ENCODE measurements at places on chromosomes 7 and 10.

DNA sequence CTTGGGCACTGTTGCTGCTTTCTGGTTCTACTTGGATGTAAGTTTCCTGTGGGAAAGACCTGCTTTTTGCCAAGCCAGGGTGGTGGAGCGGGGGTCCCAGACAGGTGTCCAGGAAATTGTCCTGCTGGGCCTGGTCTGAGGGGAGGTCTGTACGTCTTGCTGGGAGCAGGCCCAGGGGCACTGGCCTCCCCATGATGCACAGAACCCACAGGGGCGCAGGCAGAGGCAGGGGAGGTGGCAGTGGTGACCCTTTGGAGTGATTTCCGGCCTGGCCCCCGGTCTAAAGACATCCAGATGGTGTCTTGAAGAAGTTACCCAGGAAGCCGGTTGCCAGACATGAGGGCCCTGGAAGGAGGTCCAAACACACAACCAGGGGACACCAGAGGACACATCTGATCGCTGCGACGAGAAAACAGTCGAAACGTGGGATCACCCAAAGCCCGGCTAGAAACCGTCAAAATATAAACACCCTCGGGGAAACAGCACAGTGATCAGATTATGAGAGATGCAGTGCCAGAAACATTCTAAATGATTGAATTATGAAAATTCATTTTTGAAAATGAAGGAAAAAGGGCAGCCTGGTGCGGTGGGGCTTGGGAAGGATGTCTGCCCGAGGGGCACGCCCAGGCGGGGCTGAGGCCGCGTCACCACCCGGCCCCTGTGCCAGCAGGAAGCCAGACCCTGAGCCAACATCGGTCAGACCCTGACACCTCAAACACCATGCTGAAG, 59.6 kb downstream of the TMEM270 start:
- DNase-seq: no peak

- DNase-seq: no peak
These were observed 325.8 kb upstream of the ZMIZ1 start for GRCh38 chr10:78742730-78743615.

DNA sequence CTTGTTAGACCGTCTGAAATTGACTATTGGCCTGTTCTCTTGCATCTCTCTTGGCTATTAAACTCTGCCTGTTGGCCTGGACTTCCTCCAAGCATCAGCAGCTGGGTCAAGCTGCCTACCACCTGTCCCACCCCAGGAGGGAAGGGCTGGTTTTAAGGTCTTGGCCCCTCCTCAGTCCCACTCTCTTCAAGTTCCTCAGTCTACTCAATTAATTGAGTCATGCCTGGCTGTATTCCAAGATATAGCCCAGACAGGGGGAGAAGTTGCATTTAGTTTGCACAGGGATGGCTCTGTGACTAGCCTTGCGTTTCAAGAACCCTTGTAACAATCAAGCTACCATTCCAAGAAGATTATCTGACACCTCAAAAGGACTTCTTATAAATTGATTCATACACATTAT, 113.8 kb upstream of the GLI3 start:
- no peak for DNase-seq

DNA sequence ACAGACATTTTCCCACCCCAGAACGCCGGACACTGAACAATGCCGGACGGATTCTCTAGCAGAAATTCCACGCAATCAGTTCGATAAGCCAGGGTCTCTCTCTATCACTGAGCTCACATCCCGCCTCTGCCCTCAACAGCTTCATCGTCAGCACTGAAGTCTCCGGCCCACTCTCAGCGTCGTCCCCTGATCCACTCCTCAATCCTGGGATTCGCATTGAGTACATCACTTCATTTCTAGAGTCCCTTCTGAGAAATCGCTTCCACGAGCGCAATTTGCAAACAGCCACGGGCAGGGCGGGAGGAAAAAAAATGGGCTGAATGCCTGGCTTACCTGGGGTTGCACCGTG, 365 bp downstream of the YME1L1 start:
- DNase-seq: no peak

- DNase-seq: no peak
These were observed 11.3 kb downstream of the SPAM1 start for GRCh38 chr7:123936388-123936787.

- DNase-seq: no peak
These were observed 69.0 kb downstream of the TNRC18 start for GRCh38 chr7:5354460-5355232.

DNA sequence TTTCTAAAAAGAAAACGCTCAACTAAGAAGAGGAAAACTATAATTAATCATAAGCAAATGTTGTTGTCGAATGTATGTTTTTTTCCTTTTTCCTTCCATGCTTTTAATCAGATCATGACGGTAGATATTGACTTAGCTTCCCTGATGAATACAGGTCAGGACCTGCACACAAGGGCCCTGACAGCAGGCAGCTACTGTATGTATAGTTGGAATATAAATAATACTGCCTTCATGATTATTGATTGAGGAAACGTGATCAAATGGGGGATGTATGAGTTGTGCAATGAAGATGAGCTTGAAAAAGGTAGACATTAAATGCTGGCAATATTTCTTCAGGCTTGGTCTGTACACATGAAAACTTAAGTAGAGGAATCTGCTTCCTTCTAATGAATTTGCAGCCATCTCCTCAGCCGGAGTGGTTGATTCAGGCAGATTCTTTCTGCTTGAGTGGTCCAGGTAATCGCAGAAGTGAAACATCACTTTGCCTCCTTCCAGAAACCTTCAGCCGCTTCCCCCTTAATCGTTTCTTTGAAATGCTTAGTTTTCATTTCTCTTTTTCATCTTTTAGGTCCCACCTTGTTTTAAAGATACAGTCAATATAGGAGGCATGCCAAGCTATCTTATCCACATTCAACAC, 656.5 kb downstream of the SDK1 start:
- no peak for DNase-seq

DNA sequence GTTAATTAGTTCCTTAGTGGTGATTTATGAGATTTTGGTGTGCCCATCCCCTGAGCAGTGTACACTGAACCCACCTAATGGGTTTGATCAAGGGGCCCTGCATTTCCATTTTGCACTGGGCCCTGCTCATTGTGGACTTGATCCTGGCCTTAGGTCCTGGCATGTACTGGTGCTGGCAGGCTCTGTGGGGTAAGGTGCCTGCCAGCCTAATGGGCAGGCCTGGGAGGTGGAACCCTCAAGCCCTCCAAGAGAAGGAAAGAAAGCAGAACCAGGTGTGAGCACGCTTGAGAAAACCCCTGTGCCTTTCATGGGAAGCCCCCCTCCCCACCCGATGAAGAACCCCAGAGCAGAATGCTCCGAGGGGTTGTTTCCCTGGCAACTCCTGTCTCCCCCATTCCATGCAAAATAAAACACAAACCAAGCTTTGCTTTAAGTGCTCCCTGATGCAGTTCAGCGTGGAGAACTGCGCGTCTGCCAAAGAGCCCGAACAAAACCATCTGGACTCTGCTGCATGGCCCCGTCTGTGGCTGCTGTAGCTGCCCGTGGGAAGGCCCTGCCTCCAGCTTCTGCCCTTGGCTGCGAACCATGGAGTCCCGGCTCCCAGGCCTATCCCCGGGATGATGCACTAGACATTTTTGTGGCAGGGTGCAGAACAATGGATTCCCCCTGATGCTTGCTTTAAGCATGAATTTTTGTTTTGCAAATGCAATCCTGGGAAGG, 123.3 kb downstream of the PRPF18 start:
- DNase-seq: no peak

- no peak for DNase-seq
These were observed 17.7 kb upstream of the SHH start for GRCh38 chr7:155829796-155830470.

DNA sequence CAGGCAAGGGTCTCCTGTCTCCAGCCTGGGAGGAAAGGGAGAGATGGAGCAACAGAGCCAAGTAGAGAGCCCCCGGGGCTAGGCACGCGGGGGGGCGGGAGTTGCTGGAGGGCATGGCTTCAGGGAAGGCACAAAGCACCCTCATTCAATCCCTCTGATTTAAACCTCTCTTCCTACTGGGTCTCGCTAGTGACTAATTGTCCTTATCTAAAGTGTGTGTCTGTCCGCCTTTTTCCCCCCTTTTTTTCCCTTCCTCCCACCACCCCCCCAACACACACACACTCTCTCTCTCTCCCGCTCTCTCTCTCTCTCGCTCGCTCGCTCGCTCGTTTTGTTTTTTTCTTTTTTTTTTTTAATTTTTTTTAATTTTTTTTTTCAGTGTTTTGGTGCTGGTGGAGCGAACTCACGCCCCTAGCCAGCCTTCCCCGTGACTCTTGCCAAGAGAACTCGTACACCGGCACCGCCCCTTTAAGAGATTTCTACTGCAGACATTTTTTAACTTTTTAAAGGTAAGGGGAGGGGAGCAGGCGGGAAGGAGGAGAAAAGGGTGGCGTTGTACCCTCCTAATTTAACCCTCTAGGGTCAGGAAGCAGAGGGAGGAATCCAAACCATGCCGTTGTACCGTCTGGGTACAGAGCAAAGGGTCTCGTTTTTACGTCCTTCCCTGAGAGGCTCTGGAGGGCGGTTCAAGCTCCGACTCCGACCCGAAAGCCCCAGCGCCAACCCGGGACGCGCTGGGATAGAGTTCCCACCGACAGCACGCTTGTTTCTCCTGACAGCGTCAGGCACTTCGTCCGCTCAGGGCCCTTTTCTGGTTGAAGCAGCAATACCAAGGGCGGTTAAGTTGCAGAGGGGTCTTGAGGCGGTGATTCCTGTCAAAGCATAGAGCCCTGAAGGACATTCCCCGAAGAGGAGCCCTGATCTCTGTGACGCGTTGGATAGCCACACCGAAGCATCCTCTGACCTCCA, at the start of gene HPSE2:
TSS of gene HPSE2 (minus strand) at position 195 of the 969 bp plus-strand sequence.
- DNase-seq: no peak

DNA sequence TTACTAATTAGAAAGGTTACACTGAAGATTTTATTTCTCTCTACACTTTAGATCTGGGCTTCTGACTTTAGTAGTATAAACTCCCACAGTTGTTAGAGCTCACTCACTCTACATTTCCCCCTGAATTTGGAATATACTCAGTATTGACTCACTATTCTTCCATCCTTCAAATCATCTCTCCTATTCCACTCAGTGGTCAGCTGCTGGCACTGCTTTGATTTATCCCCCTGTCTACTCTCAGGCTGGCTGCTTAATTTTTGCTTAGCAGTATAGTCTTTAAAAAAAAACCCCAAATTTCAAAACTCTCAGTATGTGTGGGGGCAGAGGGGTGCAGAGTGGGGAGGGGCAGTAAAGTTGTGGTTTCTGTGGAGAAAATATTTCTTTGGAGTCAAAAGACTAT, 68.9 kb downstream of the CDK6 start:
- DNase-seq: no peak

GRCh38 chr10:48195803-48196202, 78.7 kb downstream of the FRMPD2 start:
- no peak for DNase-seq
